ENCODE measurements at places on chromosomes 5 and 9.

- H3K27me3 ChIP-seq: no peaks in the 10 kb centered on the region
- H3K4me1 ChIP-seq: no peaks in the 10 kb centered on the region
- no peak for DNase-seq
- H3K4me3 ChIP-seq: no peak overlapping the region
Observed at GRCh38 chr5:120479066-120479465, 15.0 kb downstream of the PRR16 start.

DNA sequence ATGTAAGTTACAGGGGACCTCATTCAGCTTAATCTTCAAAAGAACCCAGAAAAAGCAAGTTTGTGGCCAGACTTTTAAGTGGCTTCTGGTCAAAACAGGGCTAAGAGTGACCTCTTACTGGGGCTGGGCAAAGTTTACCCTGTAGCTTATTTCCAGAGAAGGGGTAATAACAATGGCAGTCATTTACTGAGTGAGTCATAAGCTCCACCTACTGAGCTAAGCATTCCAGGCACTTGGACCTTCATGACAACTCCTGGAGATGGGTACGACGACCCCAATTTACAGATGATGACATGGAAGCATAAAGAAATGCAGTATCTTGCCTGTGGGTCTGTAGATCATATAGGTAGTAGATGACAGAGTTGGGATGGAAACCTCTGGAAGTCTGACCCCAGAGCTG is 4.7 kb upstream of the GPR151 start:
- DNase-seq: no peak
- no peaks in the 10 kb centered on the region for H3K36me3 ChIP-seq
- H3K27ac ChIP-seq: no peak overlapping the region

GRCh38 chr9:137500666-137501397 is 41.7 kb upstream of the NSMF start:
- H3K36me3 ChIP-seq: no peaks in the 10 kb centered on the region
- H3K4me3 ChIP-seq: no peak overlapping the region

GRCh38 chr9:35029241-35029640 is 39.7 kb downstream of the DNAJB5 start:
- no peak for DNase-seq
- no peak overlapping the region for H3K27ac ChIP-seq
- H3K4me1 ChIP-seq: peaks cover 21% of the 10 kb centered on the region
- H3K27me3 ChIP-seq: no peaks in the 10 kb centered on the region
- H3K4me3 ChIP-seq: no peak overlapping the region

DNA sequence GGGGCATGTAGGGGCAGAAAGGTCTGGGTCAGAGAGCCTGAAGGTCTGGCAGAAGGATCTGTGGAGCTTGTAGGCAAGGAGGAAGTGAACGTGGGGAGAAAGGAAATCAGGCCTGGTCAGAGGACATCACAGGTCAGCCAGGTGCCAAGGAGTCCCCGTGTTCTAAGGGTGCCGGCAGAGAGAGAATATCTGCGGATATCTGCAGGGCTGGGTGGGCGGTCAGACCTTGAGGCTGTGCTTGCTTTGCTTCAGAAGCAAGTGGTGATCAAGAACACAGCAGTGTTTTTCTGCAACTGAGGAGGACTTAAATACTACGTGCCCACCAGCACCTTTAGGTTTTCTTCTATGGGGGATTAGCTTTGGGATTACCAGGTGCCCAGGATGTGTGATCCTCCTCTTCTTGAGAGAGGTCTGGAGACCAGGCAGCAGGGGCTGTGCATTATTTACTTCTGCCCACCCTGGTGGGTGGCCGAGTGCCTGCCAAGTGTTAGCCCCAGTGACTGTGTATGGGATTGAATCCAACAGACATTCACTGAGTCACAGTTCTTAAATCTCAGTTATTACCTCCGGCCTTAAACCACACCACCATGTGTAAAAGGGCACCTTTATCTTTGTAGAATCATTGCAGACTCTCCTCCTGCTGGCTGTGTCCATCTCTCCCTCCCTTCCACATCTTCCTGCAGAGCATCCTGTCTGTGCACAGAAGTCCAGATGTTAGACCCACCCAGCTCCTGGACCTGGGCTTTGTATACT is 12.5 kb upstream of the SHB start:
- no peak overlapping the region for H3K27ac ChIP-seq
- no peak overlapping the region for H3K4me3 ChIP-seq
- peaks cover 22% of the 10 kb centered on the region for H3K4me1 ChIP-seq
- H3K36me3 ChIP-seq: no peaks in the 10 kb centered on the region
- no peak for DNase-seq
- no peaks in the 10 kb centered on the region for H3K27me3 ChIP-seq

GRCh38 chr5:74617202-74617601 is 23.3 kb downstream of the ENC1 start:
- no peaks in the 10 kb centered on the region for H3K36me3 ChIP-seq
- H3K4me3 ChIP-seq: no peak overlapping the region
- peaks cover 6% of the 10 kb centered on the region for H3K4me1 ChIP-seq
- no peak overlapping the region for H3K27ac ChIP-seq
- no peaks in the 10 kb centered on the region for H3K27me3 ChIP-seq
- peak; percentile 16 for DNase-seq

DNA sequence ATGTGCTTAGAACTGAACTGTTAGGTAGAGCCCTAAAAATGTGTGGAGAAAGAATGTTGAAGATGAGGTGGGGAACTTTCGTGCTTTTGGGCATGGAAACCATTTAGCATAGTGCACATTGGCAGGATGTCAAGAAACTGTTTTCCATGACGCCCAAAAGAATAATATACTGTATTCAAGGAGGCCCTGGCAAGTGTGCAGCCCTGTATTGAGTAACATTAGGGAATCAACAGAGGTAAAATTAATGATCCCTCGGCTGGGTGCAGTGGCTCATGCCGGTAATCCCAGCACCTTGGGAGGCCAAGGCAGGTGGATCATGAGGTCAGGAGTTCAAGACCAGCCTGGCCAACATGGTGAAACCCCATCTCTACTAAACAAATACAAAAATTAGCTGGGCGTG is 20.9 kb upstream of the PLIN2 start:
- H3K4me3 ChIP-seq: no peak overlapping the region
- H3K27ac ChIP-seq: no peak overlapping the region
- H3K36me3 ChIP-seq: no peaks in the 10 kb centered on the region
- no peaks in the 10 kb centered on the region for H3K27me3 ChIP-seq
- no peak for DNase-seq
- H3K4me1 ChIP-seq: no peaks in the 10 kb centered on the region

GRCh38 chr9:37966412-37967013 is 62.6 kb upstream of the SLC25A51 start:
- peaks cover 68% of the 10 kb centered on the region for H3K4me1 ChIP-seq
- H3K4me3 ChIP-seq: no peak overlapping the region
- peaks cover 5% of the 10 kb centered on the region for H3K36me3 ChIP-seq
- DNase-seq: peak; percentile 65

DNA sequence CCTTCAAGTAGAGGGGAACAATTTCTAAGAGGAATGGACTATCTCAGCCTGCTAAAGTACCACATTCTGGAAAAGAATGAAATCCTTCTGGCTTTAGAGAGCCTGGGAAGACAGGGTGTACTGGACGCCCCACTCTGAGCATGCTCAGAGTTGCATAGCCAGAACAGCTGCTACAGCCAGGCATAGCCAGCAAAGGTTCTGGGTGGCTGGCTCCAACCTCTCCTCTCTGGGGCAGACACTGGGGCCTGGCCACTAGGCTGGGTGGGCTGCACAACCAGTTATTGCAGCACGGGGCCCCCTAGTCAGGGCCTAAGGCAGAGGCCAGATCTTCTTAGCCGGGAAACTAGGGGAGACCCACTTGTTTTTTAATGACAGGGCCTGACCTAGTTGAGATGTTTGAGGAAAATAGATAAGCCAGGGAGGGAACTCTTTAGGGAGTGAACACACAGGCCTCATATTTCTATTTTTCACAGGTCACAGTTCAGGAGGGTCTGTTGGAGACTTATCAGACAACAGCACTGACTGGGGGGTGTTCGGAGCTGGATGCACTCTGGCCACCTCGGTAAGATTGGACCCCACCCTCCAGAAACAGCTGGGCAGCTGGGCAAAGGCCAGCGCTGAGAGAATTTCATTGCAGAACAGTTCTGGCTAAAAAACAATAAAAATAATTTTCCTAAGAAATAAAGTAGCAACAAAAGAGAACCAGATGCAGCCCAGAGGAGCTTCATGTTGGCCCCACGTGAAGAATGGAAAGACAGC is 142.9 kb downstream of the LPAR1 start:
- no peaks in the 10 kb centered on the region for H3K36me3 ChIP-seq
- H3K27ac ChIP-seq: no peak overlapping the region
- H3K4me3 ChIP-seq: no peak overlapping the region

DNA sequence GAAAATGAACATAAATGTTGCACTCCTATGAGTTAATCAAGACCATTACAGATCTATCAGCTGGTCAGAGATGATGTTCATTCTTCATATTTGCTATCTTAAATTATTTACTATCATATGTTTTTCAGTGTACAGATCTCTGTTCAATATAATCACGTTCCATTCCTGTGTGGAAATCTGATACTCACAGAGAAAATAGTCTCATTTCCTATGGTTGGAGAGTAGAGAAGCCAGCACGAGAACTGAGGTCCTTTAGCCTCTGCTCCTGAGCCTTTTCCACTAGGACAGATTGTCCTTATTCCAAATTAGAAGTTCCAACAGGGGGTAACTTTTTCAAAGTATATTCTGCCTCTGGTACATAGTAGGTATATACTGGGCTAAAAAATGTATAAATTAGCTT is 29.2 kb downstream of the UGCG start:
- H3K27me3 ChIP-seq: no peaks in the 10 kb centered on the region
- no peaks in the 10 kb centered on the region for H3K4me1 ChIP-seq
- no peak for DNase-seq
- H3K27ac ChIP-seq: peak overlapping the region; percentile 9
- H3K4me3 ChIP-seq: no peak overlapping the region

- no peaks in the 10 kb centered on the region for H3K4me1 ChIP-seq
- H3K27me3 ChIP-seq: no peaks in the 10 kb centered on the region
- no peak for DNase-seq
- no peak overlapping the region for H3K27ac ChIP-seq
- no peaks in the 10 kb centered on the region for H3K36me3 ChIP-seq
- H3K4me3 ChIP-seq: no peak overlapping the region
Observed at GRCh38 chr9:37503736-37504135, 18.0 kb downstream of the POLR1E start.

DNA sequence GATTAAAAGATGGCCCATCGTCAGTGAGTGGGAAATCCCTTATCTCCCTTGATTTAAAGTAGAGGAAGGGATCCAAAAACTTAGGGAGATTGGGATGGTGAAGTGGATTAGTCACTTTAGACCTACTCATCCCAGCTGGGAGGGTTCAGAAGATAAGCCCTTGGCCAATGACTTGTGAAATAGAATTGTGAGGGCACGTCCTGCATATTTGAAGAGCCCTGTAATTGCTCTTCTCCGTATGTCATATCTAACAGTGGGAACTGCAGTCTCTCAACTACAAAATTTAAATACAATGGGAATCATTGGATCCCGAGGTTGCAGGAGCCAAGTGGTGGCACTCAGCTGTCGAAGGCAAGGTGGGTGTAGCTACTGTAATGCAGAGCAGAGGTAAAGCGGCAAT is 65.4 kb upstream of the C9orf72 start:
- no peak for DNase-seq
- H3K27ac ChIP-seq: no peak overlapping the region
- H3K27me3 ChIP-seq: no peaks in the 10 kb centered on the region
- H3K36me3 ChIP-seq: no peaks in the 10 kb centered on the region
- H3K4me3 ChIP-seq: no peak overlapping the region

- H3K27me3 ChIP-seq: no peaks in the 10 kb centered on the region
- no peak for DNase-seq
- no peaks in the 10 kb centered on the region for H3K36me3 ChIP-seq
- H3K4me1 ChIP-seq: no peaks in the 10 kb centered on the region
- H3K4me3 ChIP-seq: no peak overlapping the region
Observed at GRCh38 chr5:9971301-9971700, 278.4 kb downstream of the ATPSCKMT start.

GRCh38 chr9:89635816-89636215 is 31.0 kb downstream of the GADD45G start:
- no peak overlapping the region for H3K4me3 ChIP-seq
- H3K4me1 ChIP-seq: no peaks in the 10 kb centered on the region
- no peaks in the 10 kb centered on the region for H3K36me3 ChIP-seq
- no peak for DNase-seq
- H3K27ac ChIP-seq: no peak overlapping the region

DNA sequence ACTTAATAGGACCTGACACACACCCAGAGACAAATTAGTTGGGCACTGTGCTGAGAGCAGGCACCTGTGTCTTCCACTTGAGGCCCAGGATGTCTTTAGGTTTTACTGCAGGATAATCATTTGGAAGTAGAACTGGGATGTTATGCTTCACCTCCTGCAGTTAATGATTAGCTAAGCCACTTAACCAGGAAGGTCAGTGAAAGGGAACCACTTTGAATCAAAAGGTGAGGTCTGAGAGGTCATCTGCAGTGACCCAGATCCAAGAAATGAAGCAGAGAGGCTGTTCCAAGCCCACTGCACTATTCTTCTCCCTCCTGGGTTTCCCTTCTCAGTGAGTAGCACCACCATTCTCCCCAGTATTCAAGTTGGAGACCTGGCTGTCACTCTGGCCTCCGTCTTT is 110.5 kb downstream of the SNX18 start:
- peaks cover 9% of the 10 kb centered on the region for H3K4me1 ChIP-seq
- no peaks in the 10 kb centered on the region for H3K36me3 ChIP-seq
- no peak for DNase-seq
- H3K4me3 ChIP-seq: no peak overlapping the region
- H3K27ac ChIP-seq: no peak overlapping the region

- DNase-seq: peak; percentile 51
- H3K36me3 ChIP-seq: no peaks in the 10 kb centered on the region
- H3K27me3 ChIP-seq: no peaks in the 10 kb centered on the region
- H3K4me1 ChIP-seq: no peaks in the 10 kb centered on the region
- H3K27ac ChIP-seq: no peak overlapping the region
Observed at GRCh38 chr5:112479418-112479817, 60.3 kb upstream of the EPB41L4A start.

DNA sequence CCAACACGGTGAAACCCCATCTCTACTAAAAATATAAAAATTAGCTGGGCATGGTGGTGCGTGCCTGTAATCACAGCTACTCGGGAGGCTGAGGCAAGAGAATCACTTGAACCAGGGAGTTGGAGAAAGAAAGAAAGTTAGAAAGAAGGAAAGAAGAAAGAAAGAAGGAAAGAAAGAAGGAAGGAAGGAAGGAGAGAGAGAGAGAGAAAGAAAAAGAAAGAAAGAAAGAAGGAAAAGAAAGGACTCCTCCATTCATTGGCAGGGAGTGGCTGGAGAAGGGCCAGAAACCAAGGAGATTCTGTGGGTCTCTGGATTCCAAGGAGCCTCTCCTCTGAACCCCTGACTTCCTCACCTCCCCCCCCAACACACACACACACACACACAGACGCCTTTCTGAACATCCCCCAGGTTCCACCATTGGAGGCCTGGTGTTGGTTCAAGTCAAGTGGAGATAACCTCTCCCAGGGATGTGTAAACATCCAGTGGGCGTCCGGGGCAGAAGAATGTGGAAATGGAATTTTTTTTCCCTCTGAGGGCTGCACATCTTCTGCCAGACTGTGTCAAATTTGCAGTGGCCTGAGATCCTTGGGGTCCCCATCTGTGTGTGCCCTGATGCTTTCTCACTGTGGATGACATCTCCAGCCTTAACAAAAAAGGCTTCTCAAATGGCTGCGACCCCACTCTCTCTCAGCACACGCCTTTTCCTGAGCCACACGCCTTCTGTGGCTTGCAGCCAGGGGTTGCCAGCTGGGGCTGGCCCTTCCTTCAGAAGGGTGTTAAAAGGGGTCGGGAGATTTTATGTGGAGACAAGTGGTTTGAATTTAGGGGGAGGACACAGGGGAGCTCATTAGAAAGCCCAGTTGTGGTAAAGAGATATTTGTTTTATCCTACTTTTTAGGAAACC is 109.3 kb upstream of the HAND1 start:
- H3K36me3 ChIP-seq: no peaks in the 10 kb centered on the region
- no peak overlapping the region for H3K4me3 ChIP-seq
- H3K4me1 ChIP-seq: peaks cover 26% of the 10 kb centered on the region
- no peak for DNase-seq
- H3K27ac ChIP-seq: no peak overlapping the region
